ENCODE measurements at places on chromosomes 5 and 9. TPM values are rescaled to one million over a fixed set of nuclear protein-coding genes. Genes with fewer than 3 reads are reported as not detected.

DNA sequence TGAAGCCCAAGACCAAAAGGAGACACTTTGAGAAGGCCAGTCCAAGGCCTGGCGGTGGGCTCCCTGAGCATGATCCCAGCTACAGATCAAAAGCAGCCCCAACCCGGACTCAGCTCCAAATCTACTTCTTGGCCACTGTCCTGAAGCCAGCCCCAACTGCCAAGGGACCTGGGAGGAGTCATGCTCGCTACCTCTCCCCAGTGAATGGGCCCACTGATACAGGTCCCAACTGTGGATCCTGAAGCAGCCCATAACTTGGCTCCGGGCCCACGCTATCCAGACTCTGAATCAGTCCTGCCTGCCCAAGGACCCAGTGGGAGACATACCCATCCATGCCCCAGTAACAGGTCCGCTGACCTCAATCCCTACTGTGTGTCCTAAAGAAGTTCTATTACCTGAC lies 1545.3 kb upstream of the C9orf72 start:
- no peak for DNase-seq

- DNase-seq, result no peak
Measured at GRCh38 chr9:81430727-81431126, 258.6 kb downstream of the TLE1 start.

- DNase-seq, result no peak
Measured at GRCh38 chr9:99948896-99949295, 42.4 kb downstream of the STX17 start.

DNA sequence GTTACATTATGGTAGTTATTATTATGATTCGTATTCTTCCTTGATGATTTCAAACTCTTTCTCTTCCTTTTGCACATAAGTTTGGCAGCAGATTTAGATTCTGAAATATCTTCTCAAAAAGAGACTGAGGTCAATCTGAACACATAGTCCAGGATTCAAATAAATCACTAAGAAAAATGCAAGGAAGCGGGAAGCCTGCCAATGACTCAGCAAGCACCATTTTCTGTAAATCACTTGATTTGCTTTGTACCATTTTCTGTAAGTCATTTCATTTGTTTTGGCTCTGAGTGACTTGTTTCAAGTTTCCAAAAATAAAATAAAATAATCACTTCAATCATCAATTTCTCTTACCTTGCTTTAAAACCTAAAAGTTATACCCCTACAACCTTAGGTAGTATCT lies 24.6 kb upstream of the GLIS3 start:
- no peak for DNase-seq

The INSL4 gene
- 0.05 TPM for polyA plus RNA-seq

GRCh38 chr9:15211815-15212495 lies 95.1 kb downstream of the TTC39B start:
- no peak for DNase-seq

The DMRT3 gene
- not detected for polyA plus RNA-seq

The PCDHGB2 gene
- 4.6 TPM for polyA plus RNA-seq

GRCh38 chr5:72447751-72448150 lies 59.5 kb downstream of the ZNF366 start:
- DNase-seq, result no peak

DNA sequence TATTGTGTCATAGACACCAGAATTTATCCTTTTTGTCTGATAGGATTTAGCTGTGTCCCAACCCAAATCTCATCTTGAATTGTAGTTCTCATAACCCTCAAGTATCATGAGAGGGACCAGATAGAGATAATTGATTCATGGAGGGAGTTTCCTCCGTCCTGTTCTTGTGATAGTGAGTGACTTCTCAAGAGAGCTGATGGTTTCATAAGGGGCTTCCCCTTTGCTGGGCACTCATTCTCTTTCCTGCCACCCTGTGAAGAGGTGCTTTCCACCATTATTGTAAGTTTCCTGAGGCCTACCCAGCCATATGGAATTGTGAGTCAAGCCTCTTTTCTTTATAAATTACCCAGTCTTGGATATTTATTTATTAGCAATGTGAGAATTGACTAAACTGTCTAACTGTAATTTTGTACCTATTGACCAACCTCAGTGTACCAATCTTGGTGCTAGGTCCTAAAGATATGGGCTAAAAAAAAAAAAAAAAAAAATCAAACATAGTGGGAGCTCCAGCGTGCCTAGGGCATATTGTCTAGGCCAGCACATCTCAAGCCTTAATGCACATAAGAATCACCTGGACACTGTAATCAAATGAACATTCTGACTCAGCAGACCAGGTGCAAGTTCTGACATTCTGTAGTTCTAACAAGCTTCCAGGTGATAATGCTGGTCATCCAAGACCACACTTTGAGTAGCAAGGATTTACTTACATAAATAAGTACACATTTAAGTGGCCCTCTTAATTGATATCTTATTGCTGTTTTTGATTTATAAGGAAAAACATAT lies 30.5 kb downstream of the ST8SIA4 start:
- no peak for DNase-seq

The IL13 gene
- not detected for polyA plus RNA-seq
